Endodermal cell (in vitro differentiated cells): ENCODE measurements at places on chromosomes 7 and 10. TPM values are rescaled to one million over a fixed set of nuclear protein-coding genes. Genes with fewer than 3 reads are reported as not detected.

The ITPRID1 gene
- 3.8 to 5.6 TPM (median 4.6 TPM) in 3 replicates for total RNA-seq

The FAM25G gene
- total RNA-seq = not detected in 3 replicates

DNA sequence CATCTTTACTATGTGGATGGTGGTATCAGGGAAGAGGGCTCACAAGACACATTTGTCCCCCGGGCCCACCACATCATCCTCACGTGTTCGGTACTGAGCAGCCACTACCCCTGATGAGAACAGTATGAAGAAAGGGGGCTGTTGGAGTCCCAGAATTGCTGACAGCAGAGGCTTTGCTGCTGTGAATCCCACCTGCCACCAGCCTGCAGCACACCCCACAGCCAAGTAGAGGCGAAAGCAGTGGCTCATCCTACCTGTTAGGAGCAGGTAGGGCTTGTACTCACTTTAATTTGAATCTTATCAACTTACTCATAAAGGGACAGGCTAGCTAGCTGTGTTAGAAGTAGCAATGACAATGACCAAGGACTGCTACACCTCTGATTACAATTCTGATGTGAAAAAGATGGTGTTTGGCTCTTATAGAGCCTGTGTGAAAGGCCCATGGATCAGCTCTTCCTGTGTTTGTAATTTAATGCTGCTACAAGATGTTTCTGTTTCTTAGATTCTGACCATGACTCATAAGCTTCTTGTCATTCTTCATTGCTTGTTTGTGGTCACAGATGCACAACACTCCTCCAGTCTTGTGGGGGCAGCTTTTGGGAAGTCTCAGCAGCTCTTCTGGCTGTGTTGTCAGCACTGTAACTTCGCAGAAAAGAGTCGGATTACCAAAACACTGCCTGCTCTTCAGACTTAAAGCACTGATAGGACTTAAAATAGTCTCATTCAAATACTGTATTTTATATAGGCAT, 9.1 kb upstream of the CSGALNACT2 start:
- DNase-seq = peak; percentile 45

The TAS2R38 gene
- not detected in 2 replicates for total RNA-seq

DNA sequence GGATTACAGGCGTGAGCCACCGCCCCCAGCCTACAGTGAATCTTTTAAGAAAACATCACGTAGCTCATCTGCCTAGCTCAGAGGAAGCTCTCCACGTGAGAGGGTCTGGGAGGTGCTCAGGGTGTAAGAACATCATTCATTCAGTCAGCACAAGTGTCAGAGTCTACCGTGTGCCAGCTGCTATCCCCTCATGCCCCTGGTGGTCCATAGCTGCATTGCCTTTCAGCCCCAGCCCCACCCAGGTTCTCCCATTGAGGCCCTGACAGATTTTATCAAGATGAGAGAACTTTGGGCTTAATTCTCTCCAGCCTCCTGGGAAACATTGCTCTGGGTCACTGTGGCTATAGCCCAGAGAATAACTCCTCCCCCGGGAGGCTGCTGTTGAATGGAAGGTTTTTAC, 45.1 kb downstream of the ZNF503 start:
- peak; percentile 64 for DNase-seq

DNA sequence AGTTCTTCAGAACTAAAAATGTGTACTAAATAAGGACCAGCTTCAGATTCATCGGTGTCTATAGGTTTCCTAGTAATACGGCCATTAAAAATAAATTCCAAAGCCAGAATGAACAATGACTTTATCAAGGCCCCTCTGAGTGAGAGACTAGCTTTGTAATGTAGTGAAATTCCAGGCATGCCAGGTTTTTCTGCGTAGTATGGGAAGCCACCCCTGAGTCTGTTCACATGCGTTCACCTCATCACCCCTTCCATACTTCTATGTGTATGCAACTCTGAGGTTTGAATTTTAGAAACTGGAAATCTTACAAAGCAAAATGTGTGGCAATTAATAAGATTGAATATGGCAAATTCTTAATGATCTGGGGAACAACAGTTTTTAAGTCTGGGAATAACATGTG, 24.5 kb downstream of the RNF32 start:
- DNase-seq = peak; percentile 63

The SLC16A12 gene
- 2.3 and 2.4 TPM in 2 replicates for total RNA-seq

The BTRC gene
- total RNA-seq = 30.1 and 32.8 TPM in 2 replicates

GRCh38 chr7:129438839-129439651, 4.8 kb downstream of the STRIP2 start:
- DNase-seq = no peak

GRCh38 chr10:97861097-97861750, 11.6 kb downstream of the GOLGA7B start:
- DNase-seq = peak; percentile 57

The NKX1-2 gene
- total RNA-seq = 2.4 and 3.3 TPM in 2 replicates

DNA sequence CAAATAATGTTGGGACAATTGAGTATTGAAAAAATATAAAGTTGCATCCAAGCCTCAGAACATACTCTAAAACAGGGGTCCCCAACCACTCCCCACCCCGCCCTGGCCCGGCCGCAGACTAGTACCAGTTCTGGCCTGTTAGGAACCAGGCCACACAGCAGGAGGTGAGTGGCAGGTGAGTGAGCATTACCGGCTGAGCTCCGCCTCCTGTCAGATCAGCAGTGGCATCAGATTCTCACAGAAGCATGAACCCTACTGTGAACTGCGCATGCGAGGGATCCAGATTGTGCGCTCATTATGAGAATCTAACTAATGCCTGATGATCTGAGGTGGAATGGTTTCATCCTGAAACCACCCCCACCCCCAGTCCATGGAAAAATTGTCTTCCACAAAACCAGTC, 19.4 kb downstream of the HIPK2 start:
- peak; percentile 47 for DNase-seq

DNA sequence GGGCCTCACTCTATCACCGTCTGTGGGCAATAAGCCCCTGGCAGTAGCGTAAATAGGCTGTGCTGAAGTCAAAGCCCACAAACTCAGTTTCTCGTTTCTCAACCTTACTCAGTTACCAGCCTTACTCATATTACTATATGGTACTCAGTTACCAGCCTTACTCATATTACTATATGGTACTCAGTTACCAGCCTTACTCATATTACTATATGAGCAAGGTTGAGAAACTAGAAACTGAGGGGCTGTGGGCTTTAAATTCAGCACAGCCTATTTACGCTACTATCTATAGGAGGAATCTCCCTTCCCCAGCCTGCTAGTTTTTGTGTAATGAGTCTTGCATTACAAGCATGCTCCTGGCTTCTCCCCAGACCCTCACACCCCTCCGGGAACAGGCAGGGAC, 35.4 kb downstream of the CCDC3 start:
- no peak for DNase-seq
